T-helper 1 cell treated with Interleukin-12 subunit alpha and Interleukin-12 subunit beta and Interleukin-4 antibody, amounts not matched to agents 30 ng/mL and 1 ng/mL, for 36 hours (primary cell): ENCODE measurements at places on chromosomes 13 and 19. TPM values are rescaled to one million over a fixed set of nuclear protein-coding genes. Genes with fewer than 3 reads are reported as not detected.

Gene FAM216B
- total RNA-seq, result not detected in 2 replicates

Gene APOE
- 0.37 and 0.39 TPM in 2 replicates for total RNA-seq

Gene CCL25
- 0.59 and 0.91 TPM in 2 replicates for total RNA-seq

Gene MISP
- total RNA-seq, result not detected in 2 replicates

Gene ZNF441
- 4.6 and 5.6 TPM in 2 replicates for total RNA-seq

Gene PSG7
- not detected in 2 replicates for total RNA-seq

Gene MUC16
- not detected in 2 replicates for total RNA-seq

Gene SPIB
- total RNA-seq, result 0.86 and 0.95 TPM in 2 replicates

Gene ZNF221
- 0.61 and 0.76 TPM in 2 replicates for total RNA-seq

Gene GJA3
- total RNA-seq, result 0.05 TPM in 1 of 2 replicates, not detected in the other

Gene ZNF578
- 0.22 and 0.37 TPM in 2 replicates for total RNA-seq

Gene LYPD5
- 0.54 and 0.71 TPM in 2 replicates for total RNA-seq

Gene ZNF667
- total RNA-seq, result not detected in 2 replicates

Gene SCN1B
- total RNA-seq, result 0.24 and 0.69 TPM in 2 replicates

Gene SLC25A41
- 0.32 and 0.44 TPM in 2 replicates for total RNA-seq

Gene POSTN
- total RNA-seq, result not detected in 2 replicates

Gene FCER2
- total RNA-seq, result not detected in 2 replicates

Gene THAP8
- total RNA-seq, result 2.6 and 3.5 TPM in 2 replicates

Gene SPRY2
- total RNA-seq, result not detected in 2 replicates

Gene OSCAR
- 0.22 TPM in 1 of 2 replicates, not detected in the other for total RNA-seq

Gene ZNF443
- 3.9 and 4.1 TPM in 2 replicates for total RNA-seq

Gene CC2D1A
- total RNA-seq, result 36.3 and 37.0 TPM in 2 replicates
